Mucosa of descending colon (tissue), 3 donors: ENCODE measurements at places on chromosomes 13 and 19. TPM values are rescaled to one million over a fixed set of nuclear protein-coding genes. Genes with fewer than 3 reads are reported as not detected.

FGF9 gene
- total RNA-seq, result 2.3 TPM

GRCh38 chr19:22422211-22422610, at the start of gene ZNF98:
Gene ZNF98, minus strand, starts transcription at chr19:22422346. Its CDS starts 122 bp downstream, at chr19:22422224.
- DNase-seq, result no peak

ZNF560 gene
- total RNA-seq, result not detected

GRCh38 chr19:17778251-17778967, 16.5 kb upstream of the B3GNT3 start:
- DNase-seq, result peak; percentile 85

GRCh38 chr19:3224346-3225168, at the start of gene CELF5:
Gene CELF5, plus strand, starts transcription at chr19:3224661. Its CDS starts 79 bp downstream, at chr19:3224740.
- peak; percentile 48 for DNase-seq

DNA sequence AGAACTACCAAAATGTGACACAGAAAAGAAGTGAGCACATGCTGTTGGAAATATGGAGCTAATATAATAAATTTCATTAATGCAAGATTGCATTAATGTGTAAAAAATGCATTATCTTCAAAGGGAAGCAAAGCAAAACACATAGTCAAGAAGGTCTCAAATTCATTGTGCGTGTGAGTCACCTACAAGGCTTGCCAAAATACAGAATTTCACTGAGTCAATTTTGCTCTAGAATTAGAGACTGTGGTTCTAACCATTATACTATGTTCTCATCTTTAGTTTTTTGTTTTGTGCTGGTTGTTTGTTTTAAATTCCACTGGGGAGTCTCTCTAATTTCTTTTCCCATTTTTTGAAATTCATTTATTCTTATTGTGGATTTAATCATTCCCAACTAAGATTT, 149.8 kb upstream of the SLITRK1 start:
- no peak for DNase-seq

GRCh38 chr13:74966814-74967424, 515.0 kb downstream of the TBC1D4 start:
- no peak for DNase-seq

DNA sequence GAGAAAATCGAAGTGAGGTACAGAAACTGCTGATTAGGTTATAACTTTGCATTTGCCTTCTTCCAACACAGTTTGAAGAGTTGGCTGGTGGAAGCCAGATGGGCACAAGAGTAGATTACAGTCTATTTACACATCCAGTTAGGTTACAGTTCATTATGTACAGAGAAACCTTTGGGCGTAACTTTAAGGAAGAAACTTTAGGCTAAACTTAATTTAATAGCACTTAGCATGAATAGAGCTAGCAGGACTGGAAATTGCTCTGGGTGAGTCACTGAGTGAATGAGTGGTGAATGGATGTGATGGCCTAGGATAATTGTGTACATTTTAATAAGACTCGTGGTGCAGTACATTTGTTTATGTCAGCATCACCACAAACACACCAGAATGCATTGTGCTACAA, 62.9 kb upstream of the KLHL1 start:
- no peak for DNase-seq

OR7A5 gene
- total RNA-seq, result not detected

- peak; percentile 54 for DNase-seq
These were observed 4.0 kb upstream of the UBE2M start for GRCh38 chr19:58562122-58563033.

DNA sequence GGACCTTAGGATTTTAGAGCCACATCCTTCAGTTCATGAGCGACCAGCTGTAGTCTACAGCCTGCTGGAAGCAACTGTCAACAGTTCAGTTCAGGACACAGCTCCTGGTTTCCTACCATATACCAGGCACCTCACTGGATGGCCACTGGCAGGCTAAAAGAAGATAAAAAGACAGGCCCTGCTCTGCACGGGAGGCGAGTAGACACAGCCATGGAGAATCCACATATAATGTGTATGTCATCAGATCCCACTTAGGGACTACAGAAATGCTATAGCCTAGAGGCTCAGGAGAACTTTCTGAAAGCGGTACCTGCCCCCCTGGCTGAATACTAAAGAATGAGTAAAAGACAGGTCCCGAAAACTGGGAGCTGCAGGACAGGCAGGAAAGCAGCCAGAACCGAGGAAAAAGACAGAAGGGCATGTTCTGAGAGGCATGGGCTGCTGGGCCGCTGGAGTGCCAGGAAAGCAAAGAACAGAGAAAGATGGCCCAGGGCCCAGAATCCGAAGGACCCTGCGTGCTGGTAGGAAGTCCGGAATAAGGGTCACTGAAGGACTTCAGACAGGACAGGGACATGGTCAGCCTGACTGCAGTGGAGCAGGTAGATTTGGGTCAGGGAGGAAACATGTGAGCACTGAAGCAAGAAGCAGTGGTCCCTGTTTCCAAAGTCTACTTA, 23.5 kb downstream of the DZIP1 start:
- DNase-seq, result no peak

- DNase-seq, result no peak
These were observed 517.3 kb downstream of the KLF12 start for GRCh38 chr13:73616861-73617260.

- DNase-seq, result no peak
These were observed 623.2 kb downstream of the SLITRK5 start for GRCh38 chr13:88294368-88294767.

DNA sequence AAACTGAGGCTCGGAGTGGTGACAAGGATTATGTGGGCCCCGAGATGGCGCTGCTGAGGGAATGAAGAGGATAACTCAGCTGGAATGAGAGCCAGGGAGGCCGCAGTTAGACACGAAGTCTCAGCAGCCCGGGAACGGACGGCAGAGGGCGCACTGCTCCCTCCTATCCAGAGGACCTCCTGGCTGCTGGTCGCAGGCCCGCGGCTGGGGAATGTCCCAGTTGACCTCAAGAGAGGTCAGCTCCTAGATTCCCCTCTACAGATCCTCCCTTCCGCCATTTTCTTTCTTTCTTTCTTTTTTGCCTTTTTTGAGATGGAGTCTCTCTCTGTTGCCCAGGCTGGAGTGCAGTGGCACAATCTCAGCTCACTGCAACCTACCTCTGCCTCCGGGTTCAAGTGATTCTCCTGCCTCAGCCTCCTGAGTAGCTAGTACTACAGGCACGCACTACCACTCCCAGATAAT, 24.1 kb upstream of the ASPDH start:
- DNase-seq, result peak; percentile 89

GRCh38 chr19:38701455-38702063, 42.7 kb downstream of the CAPN12 start:
- DNase-seq, result no peak

- DNase-seq, result no peak
These were observed 3.4 kb upstream of the LAMP1 start for GRCh38 chr13:113293686-113294085.

HRC gene
- total RNA-seq, result 1.2 TPM

- DNase-seq, result no peak
These were observed 19.0 kb upstream of the POP4 start for GRCh38 chr19:29587059-29587458.

DNA sequence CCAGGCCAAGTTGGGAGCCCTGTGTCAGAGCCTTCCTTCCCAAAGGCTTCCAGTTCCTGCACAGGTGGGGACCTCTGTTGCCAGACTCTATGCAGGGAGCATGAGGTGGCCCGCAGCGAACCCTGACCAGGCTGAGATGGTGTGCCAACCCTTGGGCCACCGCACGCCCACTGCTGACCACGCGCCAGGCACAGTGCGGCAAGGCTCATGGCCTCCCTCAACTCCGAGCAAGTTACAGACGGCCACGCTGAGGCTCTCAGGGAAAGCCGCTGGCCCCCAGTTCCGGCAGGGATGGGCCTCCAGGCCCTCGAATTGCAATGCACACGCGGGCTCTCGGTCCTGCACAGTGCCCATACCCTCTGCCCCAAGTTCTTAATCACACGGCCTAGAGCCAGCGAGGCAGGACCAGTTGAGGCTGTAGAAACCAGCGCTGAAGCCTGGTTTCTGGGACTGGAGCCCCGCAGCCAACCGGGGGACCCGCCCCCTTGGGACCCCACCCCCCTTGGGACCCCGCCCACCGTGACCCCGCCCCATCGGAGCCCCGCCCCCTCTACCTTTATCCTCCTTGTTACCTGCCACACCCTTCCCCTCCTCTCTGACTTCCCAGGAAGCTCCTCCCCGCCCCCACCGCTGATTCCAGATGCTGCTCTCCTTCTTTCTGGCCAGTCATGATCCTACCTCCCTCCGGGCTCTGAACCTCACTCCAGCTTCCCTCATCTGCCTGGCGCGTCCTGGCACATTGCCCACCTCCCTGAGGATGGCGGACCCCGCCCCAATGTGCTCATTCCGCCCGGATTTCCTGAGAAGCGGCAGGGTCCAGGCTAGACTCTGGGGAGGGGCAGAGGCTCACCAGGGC, 6.0 kb downstream of the PEX11G start:
- DNase-seq, result peak; percentile 75

DNA sequence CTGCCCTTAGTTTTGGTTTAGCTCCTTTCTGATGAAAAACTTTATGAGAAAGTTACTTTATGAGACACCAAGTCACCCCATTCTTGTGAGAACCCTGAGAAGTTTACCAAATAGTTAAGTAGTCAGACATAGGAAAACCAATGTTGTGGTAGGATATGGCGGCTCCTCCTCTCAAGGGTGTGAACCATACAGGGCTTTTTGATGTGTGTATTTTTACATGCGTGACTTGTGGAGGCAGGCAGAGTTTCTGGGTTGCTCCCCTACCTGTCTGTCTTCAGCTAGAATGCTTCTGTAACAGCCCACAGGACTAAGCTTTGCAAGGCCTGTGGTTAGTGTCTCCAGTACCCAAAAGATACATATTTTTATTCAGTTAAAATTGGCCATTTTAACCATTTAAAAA, 18.3 kb downstream of the UBAC2 start:
- DNase-seq, result no peak

- no peak for DNase-seq
These were observed 23.3 kb upstream of the GGACT start for GRCh38 chr13:100611678-100612492.

NCAN gene
- not detected for total RNA-seq

DNA sequence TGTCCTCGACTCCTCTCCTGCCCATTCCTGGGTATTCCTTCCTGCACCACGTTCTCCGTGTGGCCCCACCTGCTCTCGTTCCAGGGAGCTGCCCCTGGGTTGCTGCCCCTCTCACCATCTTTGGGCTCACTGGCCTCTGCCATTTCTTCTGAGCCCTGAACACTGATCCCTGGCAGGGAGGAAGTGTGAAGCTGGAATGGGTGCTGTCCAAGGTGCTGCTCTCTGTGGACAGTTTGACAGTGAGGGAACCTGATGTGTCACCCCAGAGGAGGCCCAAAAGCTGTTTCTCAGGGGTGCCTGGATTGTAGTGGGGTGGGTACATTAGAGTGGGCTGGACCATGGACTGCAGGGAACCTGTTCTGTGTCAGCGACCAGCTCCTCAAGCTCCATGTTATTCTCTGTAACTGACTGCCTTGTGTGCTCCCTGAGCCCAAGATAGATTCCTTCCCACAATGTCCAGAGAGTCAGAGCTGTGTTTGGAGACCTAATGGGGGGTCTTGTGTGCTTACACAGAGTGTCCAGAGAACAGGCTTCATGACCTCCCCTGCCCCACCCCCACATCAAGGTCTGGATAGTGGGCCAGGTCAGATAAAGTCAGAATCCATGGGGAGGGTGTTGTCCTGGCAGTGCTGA, 7.2 kb upstream of the CEACAM8 start:
- DNase-seq, result no peak

TEKTIP1 gene
- total RNA-seq, result 6.0 TPM

DNA sequence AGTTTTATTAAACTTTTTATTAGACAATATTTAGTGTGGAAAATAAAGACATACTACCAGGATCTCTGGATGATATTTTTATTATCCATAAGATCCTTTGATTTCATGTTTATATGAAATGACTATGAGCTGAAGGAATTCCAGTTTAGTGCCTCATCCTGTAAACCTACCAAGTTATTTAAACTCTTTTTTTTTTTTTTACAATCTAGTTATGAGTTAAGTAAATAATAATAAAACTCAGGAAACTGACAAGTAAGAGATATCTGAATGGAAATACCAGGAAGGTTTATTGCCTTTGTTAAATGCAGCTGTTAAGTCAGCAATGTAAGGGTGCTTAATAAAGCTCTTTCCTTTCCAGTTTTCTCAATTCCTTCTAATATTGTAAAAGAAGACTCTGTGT, 53.9 kb downstream of the RXFP2 start:
- DNase-seq, result no peak

TARM1 gene
- total RNA-seq, result not detected

DNA sequence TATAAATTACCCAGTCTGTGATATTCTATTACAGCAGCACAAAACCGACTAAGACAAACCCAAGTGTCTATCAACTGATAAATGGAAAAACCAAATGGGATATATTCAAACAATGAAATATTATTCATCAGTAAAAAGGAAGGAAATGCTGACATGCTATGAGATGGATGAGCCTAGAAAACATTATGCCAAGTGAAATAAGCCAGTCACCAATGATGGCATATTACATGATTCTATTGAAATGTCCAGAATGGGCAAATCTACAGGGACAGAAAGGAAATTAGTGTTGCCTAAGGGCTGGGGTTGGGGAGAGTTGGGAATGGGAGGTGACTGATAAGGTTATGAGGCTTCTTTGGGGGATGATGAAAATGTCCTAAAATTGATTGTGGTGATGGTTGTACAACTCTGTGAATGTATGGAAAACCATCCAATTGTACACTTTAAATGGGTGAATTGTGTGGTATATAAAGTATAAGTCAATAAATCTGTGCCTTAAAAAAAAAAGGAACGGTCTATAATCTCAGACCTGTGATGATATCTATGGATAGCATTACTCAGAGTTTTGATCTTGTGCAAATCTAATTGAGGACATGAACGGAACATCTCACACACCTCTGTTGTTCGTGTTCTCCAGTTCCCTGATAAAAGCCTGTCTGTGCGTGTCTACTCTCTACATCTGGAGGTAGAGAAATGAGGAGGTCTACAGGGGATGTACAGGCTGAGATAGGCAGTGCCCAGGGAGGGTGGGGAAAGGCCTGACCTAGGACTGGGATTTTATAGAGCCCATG, 49.0 kb downstream of the TNFRSF19 start:
- no peak for DNase-seq

DNA sequence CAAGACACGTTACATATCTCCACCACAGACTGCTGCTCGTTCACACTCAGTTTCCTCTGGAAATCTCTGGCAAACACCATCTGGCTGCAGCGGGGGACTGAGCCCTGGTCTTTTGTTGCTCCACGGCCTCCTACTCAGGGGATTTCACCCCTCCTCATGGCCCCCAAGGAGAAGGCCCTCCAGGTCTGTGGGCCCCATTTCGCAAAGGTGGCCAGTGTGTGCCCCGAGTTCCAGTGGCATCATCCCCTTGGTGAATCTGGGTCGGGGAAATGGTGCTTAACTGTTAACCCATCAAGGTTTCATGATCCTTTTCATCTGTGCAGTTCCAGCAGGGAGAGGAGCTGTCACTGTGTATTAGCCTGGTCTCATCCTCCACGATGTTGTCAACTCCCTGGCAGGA, 235.4 kb upstream of the MAB21L1 start:
- DNase-seq, result no peak

- no peak for DNase-seq
These were observed 678 bp downstream of the BCAT2 start for GRCh38 chr19:48810151-48810550.

DNA sequence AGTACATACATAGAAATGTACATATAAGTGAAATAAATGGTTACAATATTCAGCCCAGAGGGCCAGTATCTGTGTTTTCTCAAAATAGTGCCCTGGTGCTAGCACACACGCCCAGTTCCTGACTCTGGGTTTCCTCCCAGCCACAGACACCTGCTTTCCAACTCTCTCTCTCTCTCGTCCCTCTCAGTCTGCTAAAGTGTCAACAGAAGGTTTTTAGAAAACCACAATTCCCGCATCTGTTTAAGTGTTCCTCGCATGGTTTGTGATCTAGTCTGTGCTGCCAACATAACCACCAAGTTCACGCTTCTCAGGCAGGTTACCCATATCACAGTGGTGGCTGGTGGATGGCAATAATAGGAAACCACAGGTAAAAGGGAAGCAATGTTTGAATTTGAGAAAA, 17.8 kb upstream of the UPF3A start:
- no peak for DNase-seq

EXOC3L2 gene
- 1.2 TPM for total RNA-seq

RDH8 gene
- not detected for total RNA-seq
